Naive B cell (primary cell): ENCODE measurements at places on chromosomes 5 and 9. TPM values are rescaled to one million over a fixed set of nuclear protein-coding genes. Genes with fewer than 3 reads are reported as not detected.

DNA sequence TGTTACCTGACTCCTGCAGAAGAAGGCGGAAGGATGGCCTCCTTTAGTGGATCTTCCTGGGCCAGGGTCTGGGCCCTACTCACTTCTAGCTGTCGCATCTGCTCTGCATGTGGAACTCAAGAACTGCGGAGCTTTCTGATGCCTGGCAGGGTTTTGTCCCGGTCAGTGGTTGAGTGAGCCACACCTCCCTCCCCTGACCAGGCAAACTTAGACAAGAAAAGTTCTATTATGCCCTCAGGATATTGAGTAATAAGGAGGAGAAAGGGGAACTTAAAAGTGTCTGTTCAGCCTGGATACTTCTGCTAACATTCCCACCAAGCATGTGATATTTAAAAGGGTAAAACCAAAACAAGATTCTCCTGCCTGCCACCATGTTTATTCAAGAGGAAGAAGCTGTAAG, at the start of gene FYB1:
Gene FYB1 (minus strand): TSS at position 127 of the 400 bp plus-strand sequence. CDS start 16,603 bp downstream, outside the sequence.
- peak within 1 kb of the TSS; percentile 74 for H3K27ac ChIP-seq
- H3K27me3 ChIP-seq = no peaks in the 10 kb centered on the region
- H3K4me3 ChIP-seq = no peak within 1 kb of the TSS
- no peak for DNase-seq
- H3K36me3 ChIP-seq = no peaks in the 10 kb centered on the region

Gene DDX31
- 6.9 TPM for polyA plus RNA-seq

Gene FBP2
- polyA plus RNA-seq = not detected

GRCh38 chr5:64292611-64293215, 127.1 kb downstream of the RNF180 start:
- no peaks in the 10 kb centered on the region for H3K36me3 ChIP-seq
- DNase-seq = no peak
- no peak overlapping the region for H3K27ac ChIP-seq
- no peaks in the 10 kb centered on the region for H3K27me3 ChIP-seq
- no peaks in the 10 kb centered on the region for H3K4me1 ChIP-seq

GRCh38 chr9:32430720-32431119, 46.3 kb downstream of the ACO1 start:
- H3K36me3 ChIP-seq = no peaks in the 10 kb centered on the region
- no peak for DNase-seq
- no peak overlapping the region for H3K4me3 ChIP-seq
- no peaks in the 10 kb centered on the region for H3K4me1 ChIP-seq
- no peak overlapping the region for H3K27ac ChIP-seq
- H3K27me3 ChIP-seq = no peaks in the 10 kb centered on the region

- no peaks in the 10 kb centered on the region for H3K4me1 ChIP-seq
- H3K27ac ChIP-seq = no peak overlapping the region
- no peaks in the 10 kb centered on the region for H3K27me3 ChIP-seq
- H3K4me3 ChIP-seq = no peak overlapping the region
- no peak for DNase-seq
- H3K36me3 ChIP-seq = no peaks in the 10 kb centered on the region
Measured at GRCh38 chr9:29966247-29966646, 2393.0 kb upstream of the C9orf72 start.

DNA sequence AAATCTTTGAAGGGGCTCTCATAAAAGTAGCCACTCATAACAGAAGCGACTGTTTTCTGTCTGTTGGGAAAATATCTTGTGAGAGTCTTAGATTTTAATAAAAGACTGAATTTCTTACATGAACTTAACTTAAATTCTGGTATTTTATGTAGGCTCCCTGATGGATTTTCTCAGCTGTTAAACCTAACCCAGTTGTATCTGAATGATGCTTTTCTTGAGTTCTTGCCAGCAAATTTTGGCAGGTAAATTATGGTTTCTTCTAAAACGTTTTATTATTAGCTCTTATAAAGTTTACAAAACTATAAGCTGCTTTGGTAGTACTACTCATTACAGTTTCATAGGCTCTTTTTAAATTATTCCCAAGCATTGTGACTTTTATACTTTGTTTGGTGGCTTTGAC, 87.0 kb downstream of the ERBIN start:
- H3K27me3 ChIP-seq = no peaks in the 10 kb centered on the region
- peak overlapping the region; percentile 91 for H3K27ac ChIP-seq
- peaks cover 53% of the 10 kb centered on the region for H3K36me3 ChIP-seq
- peaks cover 33% of the 10 kb centered on the region for H3K4me1 ChIP-seq
- H3K4me3 ChIP-seq = no peak overlapping the region
- DNase-seq = no peak
